Astrocyte (in vitro differentiated cells and primary cell): ENCODE measurements at places on chromosomes 7 and 10. TPM values are rescaled to one million over a fixed set of nuclear protein-coding genes. Genes with fewer than 3 reads are reported as not detected.

DNA sequence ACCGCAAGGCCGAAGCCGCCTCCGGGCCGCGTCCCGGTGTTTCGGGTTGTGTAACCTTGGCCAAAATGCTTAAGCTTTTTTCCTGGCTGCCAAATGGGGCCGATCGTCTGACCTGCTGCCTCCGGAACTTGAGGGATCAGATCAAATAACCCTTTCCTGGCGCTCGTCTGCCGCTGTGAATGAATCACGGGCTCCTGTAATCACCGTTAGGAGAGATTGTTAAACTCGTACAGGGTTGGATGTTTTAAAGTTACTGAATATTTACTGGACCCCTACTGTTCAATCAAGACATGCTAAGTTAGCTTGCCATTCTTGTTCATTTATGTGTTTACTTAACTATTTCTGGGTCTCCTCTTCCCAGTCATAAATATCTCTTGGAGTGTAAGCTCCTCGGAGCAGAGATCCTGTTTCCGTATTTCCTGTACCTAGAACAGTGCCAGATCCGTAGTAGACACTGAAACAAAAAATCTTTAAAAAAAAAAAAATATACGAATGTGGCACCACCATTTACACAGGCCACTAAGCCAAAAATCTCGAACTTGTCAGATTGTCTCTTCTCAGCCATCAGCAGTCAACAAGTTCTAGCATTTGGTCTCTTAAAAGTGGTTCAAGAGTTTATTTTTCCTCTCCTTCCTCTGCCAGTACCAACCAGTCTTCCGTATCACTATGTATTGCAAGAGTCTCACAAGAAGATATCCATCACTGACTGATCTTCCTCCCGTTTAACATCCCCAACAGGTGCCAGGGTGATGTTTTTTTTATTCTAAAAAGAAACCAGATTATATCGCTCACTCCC, 650 bp upstream of the TM9SF3 start:
- peak; percentile 81 for DNase-seq

DNA sequence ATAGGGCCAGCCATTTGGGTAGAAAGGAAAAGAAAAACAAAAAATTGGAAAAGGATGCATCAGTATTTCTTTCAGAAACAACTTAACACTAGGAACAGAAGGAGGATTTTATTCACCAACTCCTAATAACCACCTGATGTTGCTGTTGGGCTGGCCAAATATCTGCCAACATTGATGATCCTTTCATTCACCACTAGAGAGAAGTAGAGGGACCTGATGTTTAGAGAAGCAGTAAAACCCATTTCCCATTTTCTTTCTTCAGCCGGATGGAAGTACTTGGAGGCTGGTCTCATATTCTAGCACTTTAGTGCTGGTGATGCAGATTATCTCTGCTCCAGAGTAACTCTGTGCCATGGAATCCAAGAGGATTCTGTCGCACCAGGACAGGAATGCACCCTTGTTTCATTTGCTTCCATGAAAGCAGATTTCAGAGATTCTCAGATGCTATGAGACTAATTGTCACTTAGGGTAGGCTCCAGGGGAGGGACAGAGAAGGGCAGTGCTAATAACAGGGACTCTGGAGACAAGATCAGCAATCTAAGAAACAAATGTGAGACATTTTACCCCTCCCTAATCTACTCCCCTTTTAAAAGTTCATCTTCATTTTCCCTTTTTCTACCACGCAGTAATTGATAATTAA, 3.1 kb downstream of the KLLN start:
- DNase-seq: peak; percentile 46

DNA sequence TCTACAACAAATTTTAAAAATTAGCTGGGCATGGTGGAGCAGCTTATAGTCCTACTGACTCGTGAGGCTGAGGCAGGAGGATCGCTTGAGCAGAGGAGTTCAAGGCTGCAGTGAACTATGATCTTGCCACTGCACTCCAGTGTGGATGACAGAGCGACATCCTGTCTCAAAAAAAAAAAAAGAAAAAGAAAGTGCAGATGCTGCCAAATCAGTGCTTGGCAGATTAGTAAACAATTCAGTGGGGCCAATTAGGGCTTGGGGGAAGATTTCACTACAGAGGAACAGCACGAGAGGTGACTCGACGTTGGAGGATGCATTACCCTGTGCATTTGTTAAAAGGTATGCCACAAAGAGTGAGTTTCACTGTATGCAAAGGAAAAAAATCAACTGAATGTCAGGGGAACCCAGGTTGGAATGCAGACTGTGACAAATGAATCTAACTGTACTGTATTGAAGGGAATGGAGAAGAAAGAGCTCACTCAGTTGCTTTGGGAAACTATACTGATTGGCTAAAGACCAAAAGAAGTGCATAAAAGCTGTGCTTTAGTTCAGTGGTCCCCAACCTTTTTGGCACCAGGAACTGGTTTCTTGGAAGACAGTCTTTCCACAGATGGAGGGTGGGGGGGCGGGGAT, 31.6 kb downstream of the GARIN1A start:
- DNase-seq: no peak

GRCh38 chr7:8511855-8512254, 78.4 kb downstream of the NXPH1 start:
- DNase-seq: no peak

- DNase-seq: no peak
These were observed 22.2 kb downstream of the CREB5 start for GRCh38 chr7:28434510-28434909.

- DNase-seq: no peak
These were observed 171.4 kb upstream of the PPP2R2D start for GRCh38 chr10:131729361-131729760.

DNA sequence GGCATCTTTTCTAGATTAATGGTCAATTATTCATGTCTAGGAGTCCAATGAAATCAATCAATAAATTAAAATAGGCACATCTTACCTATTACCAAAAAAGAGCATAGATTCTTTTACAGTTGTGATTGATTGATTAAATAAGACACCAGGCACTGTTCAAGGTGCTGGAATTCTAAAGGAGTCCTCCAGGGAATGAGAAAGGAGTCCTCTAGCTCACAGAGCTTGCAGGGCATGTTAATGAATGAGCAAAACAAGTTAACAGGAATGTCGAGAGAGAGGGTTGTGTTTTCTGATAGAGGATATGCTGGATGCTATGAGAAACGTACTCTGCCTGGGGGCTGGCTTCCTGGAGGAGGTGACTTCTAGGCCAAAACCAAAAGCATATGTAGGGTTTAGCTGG, 191.4 kb downstream of the BMPER start:
- no peak for DNase-seq

DNA sequence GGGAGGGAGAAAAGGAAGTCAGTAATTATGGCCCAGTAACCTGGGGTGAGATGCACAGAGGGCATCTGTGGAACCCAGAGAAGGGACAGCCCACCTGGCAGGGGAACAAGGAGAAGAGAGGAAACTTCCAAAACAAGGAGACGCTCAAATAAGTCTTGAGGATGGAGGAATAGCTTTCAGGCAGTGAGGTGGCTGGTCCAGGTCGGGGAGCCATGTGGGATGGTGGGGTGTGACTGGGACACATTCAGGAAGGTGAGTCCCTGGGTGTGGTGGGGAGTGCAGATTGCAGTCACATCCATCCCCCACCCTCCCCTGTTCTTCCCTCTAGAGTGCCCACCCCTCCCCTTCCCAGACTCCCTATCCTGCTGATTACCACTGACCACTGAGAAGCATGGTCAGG, 175.4 kb downstream of the GRID1 start:
- no peak for DNase-seq

- DNase-seq: no peak
These were observed 110.3 kb downstream of the ZNF248 start for GRCh38 chr10:37747081-37747480.

DNA sequence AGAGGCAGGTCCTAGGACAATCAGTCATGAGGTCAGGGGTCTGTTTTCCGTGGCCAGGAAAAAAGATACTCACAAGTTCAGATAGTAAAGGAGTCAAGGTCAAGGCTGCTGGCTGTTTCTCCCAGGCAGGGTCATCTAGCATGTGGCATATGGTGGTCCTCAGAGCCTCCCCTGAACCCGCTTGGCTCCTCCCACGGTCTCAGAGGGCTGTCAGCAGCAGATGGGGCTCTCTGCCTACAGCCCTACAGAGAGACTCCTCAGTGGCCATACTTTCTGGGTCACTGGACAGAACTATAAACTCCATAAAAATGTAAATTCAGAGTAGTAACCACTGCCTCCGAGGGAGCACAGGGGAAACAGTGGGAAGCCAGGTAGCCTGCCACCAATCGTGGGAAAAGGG, 11.3 kb upstream of the DRGX start:
- no peak for DNase-seq

- no peak for DNase-seq
These were observed 1.2 kb downstream of the GTF2IRD1 start for GRCh38 chr7:74454925-74455288.

DNA sequence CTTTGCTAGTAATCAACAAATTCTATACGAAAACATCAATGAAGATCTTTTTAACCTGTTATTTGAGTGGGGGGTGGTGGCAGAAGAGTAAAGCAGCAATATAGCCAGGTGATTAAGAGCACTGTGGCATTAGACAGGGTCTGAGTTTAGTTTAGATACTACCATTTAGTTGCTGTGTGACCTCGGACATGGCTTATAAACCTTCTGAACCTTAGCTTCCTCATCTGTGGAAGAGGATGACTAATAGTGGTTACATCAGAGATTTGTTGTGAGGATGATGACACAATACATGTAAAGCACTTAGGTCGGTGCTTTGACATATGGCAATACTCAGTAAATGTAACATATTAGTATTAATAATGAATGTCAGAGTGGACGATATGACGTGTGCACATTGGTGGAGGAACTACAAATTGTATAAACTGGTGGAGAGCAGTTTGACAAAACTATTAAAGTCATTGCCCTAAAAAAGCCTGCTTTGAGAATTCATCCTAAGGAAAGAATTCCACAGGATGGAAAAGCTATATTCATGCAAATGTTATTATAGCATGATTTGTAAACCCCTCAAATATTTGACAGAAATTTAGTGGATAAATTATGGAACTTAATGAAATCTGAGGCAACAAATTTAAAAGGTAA, 24.3 kb downstream of the SPAG6 start:
- no peak for DNase-seq

GIMAP8 gene
- not detected in 2 replicates for total RNA-seq

RTKN2 gene
- total RNA-seq: 8.4 and 8.9 TPM in 2 replicates

SH2D4B gene
- 0.07 TPM in 1 of 2 replicates, not detected in the other for total RNA-seq

PPP1R17 gene
- total RNA-seq: not detected in 2 replicates

NRAP gene
- not detected in 2 replicates for total RNA-seq

MOGAT3 gene
- not detected in 2 replicates for total RNA-seq

ODAD2 gene
- 0.48 and 0.96 TPM in 2 replicates for total RNA-seq

BICC1 gene
- total RNA-seq: 23.0 and 37.5 TPM in 2 replicates

SEMA4G gene
- total RNA-seq: 5.9 and 7.1 TPM in 2 replicates

ZNF365 gene
- total RNA-seq: 8.9 and 11.0 TPM in 2 replicates
